Activated B cell treated with CpG ODN at 0.5 μM for 24 hours (primary cell): ENCODE measurements at places on chromosomes 16 and 17. TPM values are rescaled to one million over a fixed set of nuclear protein-coding genes. Genes with fewer than 3 reads are reported as not detected.

Gene FBXW10
- total RNA-seq, result 0.07 TPM in 1 of 2 replicates, not detected in the other

Gene HBA2
- total RNA-seq, result 90.7 and 104 TPM in 2 replicates

Gene C16orf74
- total RNA-seq, result 16.1 and 18.3 TPM in 2 replicates

Gene MYH11
- 0.17 and 0.58 TPM in 2 replicates for total RNA-seq

Gene TBC1D3C
- 4.6 and 8.5 TPM in 2 replicates for total RNA-seq

Gene KRT25
- not detected in 2 replicates for total RNA-seq

DNA sequence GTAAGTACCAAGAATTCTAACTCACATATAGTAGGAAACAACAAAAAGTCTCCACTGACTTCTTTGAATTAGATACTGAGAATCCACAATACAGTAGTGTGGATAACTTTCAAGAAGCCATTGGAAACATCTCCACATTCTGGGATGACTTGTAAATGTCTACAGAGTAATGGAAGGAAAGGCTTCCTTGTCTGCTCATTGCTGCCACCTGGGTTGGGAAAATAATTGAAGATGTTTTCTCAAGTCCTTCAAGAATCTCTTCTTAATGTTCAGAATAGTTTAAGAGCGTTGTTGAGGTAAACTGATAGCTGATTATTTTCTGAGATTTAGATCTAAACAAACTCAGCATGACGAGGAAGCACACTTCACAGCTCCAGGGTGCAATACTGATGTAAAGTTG, 14.0 kb downstream of the CPSF4L start:
- DNase-seq, result no peak

DNA sequence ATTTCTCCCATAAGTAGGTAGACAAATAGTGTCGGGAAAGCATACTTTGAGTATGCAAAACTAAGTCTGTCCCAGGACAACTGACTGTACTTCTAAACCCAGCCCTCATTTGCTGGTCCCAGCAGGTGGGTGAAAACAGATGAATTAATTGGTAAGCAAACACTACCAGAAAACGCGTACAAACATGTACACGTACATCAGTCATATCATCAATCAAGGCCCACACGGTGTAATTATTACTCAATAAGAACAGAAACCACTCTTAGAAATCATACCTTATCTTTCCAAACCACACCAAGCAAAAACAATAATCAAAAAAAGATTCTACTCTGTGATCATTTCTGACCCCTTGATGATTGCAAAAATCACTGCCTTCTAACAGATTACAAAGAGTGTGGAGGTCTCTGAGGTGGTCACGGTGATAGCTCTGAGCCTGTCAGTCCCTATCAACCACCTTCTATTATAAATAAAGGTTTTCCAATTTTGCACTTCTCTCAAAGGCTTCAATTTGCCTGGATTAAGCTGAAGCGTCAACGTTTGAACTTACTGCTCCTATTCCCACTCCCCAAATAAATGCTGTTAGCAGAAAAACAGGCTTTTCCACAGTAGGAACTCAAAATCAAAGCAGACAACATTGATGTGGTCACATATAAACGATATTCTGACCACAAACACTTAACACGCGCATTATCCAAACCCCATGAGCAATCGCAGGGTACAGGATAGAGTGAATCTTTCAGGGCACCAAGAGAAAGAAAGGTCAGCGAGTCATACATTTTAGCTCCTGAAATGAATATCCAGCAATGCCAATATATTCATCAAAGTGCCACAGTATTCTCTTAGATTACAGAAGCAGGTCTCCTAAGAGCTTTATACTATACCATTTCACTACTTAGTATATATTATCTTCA, 211.9 kb downstream of the STX8 start:
- DNase-seq, result no peak

DNA sequence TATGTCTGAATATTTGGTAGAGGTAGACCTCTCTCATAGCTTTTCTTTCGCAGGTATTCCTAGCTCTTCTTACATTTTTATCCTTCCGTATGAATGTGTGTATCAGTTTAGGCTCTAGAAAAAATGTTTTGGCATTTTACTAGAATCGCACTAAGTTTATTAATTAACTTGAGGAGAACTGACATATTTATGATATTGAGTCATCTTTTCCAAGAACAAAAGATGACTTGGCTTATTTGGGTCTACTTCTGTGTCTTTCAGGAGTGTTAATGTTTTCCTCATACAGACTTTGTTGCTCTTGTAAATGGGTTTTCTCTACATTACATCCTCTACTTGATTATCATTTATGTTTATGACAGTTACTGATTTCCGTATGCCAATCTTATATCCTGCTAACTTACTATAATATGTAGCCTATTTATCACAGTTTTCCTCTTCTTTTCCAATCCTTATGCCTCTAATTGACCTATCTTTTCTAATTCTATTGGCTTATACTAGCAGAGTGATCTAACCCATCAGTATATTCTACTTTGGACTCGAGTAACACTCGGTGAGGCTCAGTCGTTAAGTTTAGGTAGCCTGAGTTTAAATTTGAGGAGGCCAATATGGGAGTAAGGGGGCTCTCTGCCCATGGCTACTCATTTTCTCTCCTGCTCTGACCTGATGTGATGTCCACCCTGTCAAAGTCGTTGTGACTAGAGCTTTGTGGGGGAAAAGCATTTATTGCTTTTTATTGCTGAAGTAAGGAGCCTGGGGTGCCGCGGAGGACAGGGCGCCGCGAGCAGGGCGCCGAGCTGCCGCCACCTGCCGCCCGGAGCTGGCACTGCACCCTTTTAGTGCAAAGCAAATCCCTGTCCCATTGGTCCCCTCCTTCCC, 20.0 kb downstream of the ST6GALNAC1 start:
- DNase-seq, result peak; percentile 68

DNA sequence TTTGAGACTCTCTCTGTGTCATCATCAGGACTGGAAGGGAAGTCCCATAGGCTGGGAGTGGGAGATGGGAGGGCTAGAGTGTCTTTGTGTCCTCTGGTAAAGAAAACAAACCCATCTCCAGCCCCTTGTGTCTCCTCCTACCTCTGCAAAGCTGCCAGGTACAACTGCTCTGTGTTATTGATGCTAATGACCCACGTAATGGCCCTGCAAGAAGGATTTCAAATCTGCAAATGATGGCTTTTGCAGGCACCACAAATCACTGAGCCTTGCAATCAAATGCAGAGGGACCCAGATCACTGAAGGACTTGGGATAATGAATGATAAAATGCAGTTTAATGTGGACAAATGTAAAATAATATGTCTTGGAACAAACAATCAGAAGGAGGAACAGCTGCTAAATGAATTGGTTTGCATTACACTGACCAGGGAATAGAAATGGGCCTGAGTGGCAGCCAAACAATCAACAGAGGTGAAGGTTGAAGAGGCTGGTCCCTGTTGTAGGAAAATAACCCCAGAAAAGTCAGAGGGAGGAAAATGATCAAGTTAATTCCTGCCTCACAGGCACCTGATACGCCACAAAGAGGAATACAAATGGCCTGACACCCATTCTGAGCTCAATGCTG, 425.1 kb downstream of the UTP18 start:
- DNase-seq, result no peak

DNA sequence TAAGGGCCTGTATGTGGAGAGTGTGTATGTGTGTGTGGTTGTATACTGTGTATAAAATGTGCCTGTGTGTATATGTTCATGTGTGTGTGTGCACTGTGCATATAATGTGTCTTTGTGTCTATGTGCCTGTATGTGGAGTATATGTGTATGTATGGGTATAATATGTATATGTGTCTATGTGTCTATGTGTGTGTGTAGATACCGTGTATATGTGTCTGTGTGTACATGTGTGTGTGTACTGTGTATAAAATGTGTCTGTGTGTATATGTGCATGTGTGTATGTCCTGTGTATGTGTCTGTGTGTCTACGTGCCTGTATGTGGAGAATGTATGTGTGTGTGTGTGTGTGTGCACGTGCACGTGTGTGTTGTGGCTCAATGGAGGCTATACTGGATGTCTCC, 200.4 kb upstream of the ZFHX3 start:
- no peak for DNase-seq

DNA sequence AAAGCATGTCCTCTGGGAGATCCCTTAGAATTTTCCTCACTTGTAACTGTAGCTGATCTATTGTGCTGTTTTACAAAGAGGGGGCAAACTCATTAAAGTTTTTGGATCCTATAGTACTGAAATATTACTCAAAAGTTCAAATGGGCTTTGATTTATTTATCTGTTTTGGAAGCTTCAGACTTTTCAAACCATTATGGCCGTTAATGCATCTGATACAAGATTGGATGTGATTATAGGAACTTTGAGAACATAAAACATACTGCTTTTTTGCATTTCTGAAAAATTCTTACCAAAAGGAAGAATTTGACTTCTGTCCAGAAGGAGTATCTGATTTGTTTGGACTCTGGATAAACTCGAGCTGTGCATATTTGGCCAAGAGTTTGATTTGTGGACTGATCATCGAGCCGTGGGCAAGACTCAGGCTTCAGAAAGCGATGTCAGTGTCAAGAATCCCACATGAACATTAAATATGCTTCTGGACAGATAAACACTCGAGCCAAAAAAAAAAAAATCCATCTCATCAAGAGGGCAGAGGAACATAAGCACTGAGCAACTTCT, 8.2 kb upstream of the MARCHF10 start:
- DNase-seq, result no peak

GRCh38 chr16:4936991-4937781, at the start of gene PPL:
Gene PPL, minus strand, starts transcription at chr16:4937148. Its CDS starts 103 bp downstream, at chr16:4937045.
- peak; percentile 29 for DNase-seq

DNA sequence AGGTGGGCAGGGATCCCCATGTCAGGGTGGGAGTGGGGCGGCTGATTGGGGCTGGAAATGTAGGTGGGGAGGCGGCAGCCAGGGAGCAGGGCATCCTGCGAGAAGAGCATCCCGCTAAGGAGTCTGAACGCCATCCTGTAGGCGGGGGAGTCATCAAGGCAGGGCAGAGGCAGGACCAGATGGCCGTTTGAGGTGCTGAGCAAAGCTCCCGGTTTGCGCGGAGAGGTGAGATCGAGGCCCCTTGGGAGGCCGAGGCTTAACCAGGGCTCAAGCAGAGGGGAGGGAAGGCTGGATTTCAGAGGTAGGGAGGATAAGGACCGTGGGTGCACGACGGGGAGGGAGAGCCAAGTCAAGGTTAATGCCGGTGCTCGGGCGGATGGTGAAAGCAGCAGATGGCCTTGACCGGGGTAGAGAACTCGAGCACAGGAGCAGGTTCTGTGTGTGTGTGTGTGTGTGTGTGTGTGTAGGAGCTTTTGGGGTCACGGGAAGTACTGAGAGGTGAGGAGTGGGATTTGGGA, 472 bp upstream of the NME2 start:
- DNase-seq, result no peak

GRCh38 chr17:80873307-80873951, 118.2 kb upstream of the CHMP6 start:
- no peak for DNase-seq

DNA sequence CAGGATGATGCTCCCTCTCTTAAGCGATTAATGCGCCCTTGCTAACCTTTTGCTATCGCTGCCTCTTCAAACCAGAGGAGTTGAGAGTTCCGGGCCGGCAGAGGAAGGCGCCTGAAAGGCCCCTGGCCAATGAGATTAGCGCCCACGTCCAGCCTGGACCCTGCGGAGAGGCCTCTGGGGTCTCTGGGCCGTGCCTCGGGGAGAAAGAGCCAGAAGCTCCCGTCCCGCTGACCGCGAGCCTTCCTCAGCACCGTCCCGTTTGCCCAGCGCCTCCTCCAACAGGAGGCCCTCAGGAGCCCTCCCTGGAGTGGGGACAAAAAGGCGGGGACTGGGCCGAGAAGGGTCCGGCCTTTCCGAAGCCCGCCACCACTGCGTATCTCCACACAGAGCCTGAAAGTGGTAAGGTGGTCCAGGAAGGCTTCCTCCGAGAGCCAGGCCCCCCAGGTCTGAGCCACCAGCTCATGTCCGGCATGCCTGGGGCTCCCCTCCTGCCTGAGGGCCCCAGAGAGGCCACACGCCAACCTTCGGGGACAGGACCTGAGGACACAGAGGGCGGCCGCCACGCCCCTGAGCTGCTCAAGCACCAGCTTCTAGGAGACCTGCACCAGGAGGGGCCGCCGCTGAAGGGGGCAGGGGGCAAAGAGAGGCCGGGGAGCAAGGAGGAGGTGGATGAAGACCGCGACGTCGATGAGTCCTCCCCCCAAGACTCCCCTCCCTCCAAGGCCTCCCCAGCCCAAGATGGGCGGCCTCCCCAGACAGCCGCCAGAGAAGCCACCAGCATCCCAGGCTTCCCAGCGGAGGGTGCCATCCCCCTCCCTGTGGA, 16.0 kb upstream of the STH start:
- no peak for DNase-seq

DNA sequence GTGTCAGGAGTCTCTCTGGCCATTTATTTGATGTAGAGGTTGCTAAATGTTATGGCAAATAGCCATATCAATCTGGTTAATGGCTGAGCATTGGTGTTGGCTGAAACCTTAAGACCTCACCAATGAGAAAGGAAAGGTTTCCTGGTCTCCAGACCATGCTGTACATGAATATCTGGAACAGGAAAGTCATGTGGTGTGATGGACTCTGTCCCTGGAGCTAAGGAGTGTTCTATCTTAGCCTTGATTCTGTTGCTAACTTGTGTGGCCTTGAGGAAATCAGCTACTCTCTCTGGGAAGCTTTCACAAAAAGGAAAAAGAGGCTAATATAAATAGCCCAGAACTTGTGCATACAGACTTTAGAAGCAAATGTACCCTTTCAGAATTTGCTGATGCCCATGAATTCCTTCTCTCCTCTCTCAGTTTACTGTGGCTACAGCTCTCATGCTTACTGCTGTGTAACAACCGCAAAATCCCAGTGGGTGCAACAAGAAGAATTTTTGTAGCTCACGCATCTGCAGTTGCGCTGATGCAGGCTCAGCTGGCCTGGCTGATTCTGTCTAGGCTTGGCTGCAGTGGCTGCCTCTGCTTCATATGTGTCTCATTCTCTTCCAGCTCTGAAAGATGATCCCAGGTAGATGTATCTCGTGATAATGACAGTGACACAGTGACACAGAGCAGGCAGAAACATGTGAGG, 287.5 kb downstream of the NPIPA8 start:
- DNase-seq, result no peak

DNA sequence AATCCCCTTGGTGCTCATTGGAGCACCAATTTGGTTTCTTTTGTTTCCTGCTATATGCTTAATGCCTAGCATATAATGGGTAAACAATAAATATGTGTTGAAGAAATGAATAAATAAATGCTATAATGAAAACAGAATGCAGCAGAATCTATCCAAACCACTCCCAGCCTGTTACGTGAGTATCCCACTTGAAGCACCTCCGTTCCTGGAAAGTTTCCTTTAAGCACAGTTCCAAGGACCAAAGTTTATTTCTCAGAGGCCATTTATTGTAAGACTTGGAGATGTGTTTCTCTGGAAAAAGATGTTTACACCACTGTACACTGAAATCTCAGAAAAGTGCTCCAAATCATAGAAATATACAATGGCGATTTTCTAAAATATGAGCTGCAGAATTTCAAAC, 187.0 kb downstream of the SOX9 start:
- no peak for DNase-seq
